ENCODE measurements at places on chromosomes 12 and 14.

DNA sequence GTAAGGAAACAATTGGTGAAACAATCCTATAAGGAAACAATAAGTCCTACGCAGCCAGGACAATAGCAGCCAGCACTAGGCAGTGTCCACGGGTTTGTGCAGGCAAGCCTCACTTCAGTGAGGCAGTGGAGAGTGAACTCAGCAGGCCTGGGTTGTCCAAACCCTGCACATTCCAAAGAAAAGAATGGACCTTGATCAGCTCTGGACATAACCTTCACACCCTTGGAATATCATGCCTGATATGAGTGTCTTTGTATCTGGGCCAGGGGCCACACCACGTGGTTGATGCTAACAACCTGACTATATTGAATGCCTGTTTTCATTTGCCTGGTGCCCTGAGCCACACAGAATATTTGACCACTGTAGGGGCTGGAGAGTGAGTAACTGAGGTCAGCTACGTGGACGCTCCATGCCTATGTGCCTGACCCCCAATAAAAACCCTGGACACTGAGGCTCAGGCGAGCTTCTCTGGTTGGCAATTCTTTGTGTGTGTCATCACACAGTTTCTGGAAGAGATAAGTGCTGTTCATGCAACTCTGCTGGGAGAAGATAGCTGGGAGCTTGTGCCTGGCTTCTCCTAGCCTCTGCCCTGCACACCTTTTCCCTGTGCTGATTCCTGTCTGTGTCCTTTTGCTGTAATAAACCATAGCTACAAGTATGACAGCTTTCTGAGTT lies 81.4 kb upstream of the NCOR2 start:
- no peak for DNase-seq

DNA sequence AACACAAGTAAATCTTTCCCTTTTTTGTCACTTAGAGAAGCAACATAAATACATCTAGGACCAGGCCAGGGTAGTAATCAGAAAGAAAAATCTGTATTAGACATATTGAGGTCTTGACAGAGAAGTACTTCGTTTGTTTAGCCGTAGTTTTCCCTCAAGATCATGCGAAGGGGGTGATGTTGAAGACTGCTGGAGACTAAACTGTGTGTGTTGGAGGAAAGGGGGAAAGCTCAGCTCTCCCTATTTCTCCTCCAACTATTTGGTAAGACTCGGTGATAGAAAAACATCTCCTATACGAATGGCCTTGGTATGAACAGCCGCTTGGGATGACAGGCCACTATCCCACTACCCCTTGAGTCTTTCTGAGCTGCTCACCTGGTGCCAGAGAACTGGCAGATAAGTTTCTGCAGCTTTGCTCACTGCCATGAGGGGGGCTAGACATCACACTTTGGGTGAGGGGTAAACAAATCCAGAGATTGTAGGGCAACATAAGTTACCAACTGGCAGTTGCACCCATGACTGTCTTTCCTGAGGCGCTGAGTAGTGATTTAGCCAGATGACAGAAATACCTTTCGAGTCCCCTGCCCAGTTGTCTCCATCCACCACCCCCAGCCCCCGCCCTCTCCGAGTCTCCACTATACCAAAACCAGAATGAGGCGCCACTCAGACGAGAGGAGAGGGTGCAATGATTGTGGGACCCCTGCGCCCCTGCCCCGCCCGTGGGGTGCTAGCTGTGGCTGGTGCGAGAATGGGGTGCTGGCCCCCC lies 685 bp downstream of the VAMP1 start:
- no peak for DNase-seq

DNA sequence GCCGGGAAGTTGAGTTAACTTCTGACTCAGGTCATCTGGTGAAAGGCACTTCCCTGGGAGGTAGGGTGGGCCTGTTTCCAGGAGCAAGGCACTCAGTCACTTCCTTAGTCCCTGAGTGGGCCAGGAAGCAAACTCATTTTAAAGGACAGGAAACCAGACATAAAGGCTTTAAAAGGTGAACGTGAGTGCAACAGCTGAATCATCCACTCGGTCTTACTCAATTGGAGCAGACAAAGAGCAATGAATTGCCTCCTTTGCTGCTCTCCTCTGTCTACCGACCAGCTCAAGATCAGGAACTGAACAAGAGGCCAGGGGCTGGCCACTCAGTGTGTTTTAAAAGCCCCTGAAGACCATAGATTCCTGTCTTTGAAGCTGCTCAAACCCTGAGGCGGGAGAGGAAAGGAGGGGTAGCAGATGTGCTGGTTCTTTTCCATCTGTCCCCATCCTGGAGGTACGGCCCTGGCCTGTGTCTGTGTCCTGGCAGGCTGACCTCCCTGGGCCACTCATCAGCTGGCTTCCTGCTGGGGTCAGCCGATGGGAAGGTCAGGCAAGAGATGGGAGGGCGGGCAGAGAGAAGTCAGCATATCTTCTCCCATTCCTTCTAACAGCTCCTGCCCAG lies 148.9 kb downstream of the PPM1H start:
- no peak for DNase-seq

DNA sequence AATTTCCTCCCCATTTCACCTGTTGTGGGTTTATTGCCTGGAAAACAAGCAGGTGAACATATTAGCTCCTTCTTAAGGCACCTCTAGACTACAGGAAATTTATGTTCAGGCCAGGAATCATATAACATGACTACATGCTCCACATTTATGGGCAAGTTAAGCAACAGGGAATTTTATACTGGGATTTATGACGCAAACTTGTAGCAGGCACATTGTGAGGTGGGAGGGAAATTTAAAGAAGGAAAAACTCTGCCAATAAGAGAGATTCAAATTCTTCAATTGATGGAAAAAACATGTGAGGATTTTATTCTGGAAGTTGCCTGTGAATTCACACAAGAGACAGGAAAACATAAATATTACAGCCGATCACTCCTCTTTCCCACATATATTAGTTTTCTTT lies 93.9 kb downstream of the TBC1D30 start:
- DNase-seq = no peak

Measured in activated CD4-positive, alpha-beta T cell treated with anti-CD3 and anti-CD28 coated beads for 24 hours (primary cell).